ENCODE measurements at places on chromosomes 16 and 17. TPM values are rescaled to one million over a fixed set of nuclear protein-coding genes. Genes with fewer than 3 reads are reported as not detected.

The BPTF gene
- 22.6 TPM for total RNA-seq

The SOST gene
- total RNA-seq: not detected

The MAF gene
- total RNA-seq: 27.7 TPM

The TMEM238L gene
- total RNA-seq: not detected

The CLEC3A gene
- total RNA-seq: not detected

The TEX19 gene
- total RNA-seq: not detected

The RAB34 gene
- 174 TPM for total RNA-seq

The UMOD gene
- not detected for total RNA-seq

The CDH3 gene
- total RNA-seq: not detected

The KRTAP4-6 gene
- not detected for total RNA-seq

The C17orf100 gene
- 0.33 TPM for total RNA-seq

The KCNAB3 gene
- total RNA-seq: 0.33 TPM

The HOXB9 gene
- total RNA-seq: not detected

The FBXW10 gene
- under 0.01 TPM for total RNA-seq

The GPR142 gene
- total RNA-seq: not detected

The NLGN2 gene
- 12.1 TPM for total RNA-seq

The ABI3 gene
- not detected for total RNA-seq

Measured in fibroblast of lung (primary cell).